Thyroid gland (tissue), 4 donors: ENCODE measurements at places on chromosomes 3 and 15.

DNA sequence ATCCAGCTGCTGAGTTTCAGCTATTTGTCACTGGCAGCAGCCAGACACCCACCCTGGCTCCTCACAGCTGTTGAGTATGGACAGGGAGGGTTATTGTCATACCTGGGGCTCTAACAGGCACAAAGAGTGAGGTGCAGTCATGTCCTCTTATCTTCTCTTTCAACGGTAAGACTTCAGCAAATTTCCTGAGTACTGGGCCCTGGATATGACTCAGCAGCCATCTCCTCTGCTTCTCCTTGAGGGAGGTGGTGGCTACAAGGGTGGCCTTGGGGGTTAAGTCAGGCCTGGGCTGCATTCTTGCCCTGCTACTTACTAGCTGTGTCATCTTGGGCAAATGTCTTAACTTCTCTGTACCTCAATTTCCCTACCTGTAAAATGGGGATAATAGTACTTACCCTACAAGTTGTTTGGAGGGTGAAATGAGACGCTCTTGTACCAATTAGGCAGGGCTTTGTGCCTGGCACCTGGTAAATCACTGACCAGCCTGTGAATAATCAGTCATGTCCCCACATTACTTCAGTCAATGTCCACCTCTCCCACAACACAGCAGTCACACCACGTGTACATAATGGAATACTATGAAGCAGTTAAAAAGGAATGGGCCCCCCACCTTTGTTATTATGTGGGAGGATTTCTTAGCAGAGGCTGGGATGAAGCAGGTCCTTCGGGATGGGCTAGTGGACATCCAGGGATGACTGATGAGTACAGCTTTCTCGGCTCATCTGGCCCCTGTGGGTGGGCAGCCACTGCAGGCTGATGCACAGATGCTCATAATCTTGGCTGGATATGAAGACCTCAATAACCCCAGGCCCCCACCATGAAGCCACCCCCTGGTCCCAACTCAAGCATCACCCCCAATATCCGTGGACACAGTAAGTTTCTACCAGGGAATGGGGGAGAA lies 528.8 kb downstream of the SHQ1 start:
- no peak for DNase-seq

DNA sequence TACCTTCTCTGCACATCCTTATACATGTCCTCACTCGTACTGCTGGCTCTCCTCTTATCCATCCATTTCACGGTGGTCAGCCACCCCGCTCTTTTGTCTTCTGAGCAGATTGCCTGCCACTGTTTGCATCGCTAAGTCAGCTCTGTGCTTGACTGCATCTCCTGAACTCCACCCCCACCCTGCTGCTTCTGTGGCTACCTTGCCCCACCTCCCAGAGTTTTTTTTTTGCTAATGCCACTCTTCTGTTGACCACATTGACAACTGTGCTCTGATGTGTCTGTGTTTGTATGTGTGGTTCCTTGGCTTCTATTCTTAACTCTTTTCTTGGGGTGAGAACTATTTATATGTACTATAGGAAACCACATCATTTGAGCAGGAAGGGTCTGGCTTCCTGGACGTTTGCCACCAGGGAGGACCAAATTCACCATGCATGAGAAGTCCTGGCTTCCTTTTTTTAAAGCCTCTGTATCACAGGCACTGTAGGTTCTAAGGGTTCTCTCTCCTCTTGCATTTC lies 12.8 kb upstream of the MTMR10 start:
- DNase-seq = no peak

DNA sequence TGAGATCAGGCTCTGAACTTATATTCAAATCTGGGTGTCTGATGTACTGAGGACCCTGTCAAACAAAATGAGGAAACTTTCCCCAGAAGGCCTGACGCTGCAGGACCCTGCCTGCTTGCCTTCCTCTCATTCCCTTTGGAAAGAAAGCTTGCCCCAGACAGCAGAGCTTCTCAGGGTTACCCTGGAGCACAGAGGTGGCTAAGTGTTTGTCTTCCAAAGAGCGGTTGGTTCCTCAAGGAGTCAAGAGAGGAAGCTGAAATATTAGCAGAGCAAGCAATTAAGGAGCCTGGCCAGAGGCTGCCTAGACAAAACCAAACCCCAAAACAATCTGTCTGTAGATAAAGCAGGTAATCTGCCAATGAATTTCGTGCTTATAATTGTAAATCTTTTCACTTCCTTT lies 175.3 kb downstream of the NR1D2 start:
- DNase-seq = no peak

GRCh38 chr3:178673529-178673928 lies 137.3 kb downstream of the KCNMB2 start:
- no peak for DNase-seq

GRCh38 chr15:75056036-75056435 lies 32.6 kb downstream of the PPCDC start:
- DNase-seq = no peak

- DNase-seq = no peak
Observed at GRCh38 chr3:117562000-117562399, 852.4 kb downstream of the TUSC7 start.

GRCh38 chr15:99324082-99324620 lies 72.9 kb downstream of the LRRC28 start:
- DNase-seq = no peak
